CD4-positive, alpha-beta T cell treated with Interleukin-21 for 1 hour (primary cell): ENCODE measurements at places on chromosomes 1 and 21.

- DNase-seq = no peak
These were observed 49.2 kb downstream of the CASQ2 start for GRCh38 chr1:115719285-115719684.

GRCh38 chr21:33117101-33117888 is 47.4 kb downstream of the OLIG1 start:
- no peak for DNase-seq

DNA sequence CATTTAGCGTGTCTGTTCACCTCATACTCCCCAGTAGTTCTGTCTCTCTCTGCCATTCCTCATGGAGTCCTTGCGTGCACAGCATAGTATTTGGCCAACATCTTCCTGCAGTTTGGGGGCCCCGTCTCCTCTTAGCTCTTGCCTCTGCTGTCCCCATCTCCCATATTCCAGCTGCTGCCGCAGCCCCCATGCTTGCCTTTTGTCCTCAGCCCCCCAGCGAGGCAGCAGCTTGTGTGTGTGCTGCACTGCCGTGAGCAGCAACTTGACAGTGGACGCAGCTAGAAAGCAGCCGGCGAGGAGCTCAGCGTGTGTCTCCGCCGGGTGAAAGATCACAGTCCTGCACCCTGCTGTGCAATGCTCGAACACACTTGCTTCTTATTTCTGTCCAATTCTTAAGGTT is 164.2 kb upstream of the COL6A1 start:
- no peak for DNase-seq

- DNase-seq = no peak
These were observed 18.3 kb downstream of the DEGS1 start for GRCh38 chr1:224201383-224201782.

DNA sequence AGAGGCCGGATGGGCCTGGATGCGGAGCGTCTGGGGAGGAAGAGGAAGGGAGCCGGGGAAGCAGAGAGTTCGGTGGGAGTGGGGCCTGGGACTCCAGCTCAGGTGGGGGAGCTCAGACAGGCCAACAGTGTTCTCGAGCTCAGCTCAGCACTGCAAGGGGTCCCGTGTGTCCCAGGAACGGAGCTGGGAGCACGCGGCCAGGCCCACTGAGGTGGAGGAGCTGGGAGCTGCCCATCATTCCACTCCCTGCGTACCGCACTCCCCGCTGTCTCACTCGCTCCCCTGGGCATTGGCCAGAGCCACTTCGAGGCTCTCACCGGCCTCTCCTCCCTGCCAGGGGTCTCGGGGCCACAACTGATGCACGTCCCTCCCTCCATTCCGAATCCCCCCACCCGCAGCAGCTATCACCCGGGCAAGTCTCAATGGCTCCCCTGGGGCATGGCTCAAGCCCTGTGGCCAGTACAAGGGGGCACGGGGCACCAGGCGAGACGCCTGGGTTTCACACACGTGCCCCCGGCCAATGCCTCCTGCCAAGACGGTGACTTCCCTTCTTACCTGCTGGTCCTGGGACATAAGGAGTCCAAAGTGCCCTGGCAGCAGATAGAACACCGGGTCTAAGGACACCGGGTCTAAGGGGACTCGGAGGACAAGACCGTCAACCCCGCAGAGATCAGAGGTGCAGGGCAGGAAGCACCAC is 30.3 kb upstream of the COL6A2 start:
- no peak for DNase-seq

DNA sequence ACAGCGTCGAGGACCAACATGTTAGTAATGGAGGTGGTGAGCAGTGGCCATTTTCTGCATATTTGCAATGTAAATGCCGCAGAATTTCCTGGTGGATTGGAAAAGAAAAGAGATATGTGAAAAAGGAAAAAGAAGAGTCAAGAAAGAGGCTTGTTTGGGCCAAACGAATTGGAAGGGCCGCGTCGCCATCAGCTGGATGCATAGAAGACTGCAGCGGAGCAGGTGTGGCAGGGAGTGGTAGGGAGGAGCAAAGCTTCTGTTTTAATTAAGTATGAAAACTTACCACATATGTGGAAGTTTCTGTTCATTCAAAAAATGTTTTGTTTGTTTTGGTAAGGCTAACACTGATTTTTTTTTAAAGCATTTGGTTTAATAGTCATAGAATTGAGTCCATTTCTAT is 690.7 kb downstream of the NCAM2 start:
- DNase-seq = no peak

DNA sequence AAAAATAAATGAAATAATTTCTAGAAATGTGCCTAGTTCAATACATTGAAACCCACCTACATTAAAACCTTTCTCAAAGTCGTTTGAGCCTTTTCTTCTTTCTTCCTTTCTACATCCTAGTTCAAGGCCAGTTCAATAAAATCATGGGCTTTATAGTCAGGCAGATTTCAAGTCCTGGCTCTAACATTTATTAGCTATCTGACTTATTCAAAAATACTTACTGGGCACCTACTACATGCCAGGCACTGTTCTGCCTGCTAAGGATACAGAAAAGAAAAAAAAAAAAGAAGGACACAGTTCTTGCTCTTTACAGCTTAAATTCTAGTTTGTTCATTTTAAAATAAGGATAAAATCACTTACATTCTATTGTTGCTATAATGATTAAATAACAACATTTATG is 134.2 kb upstream of the FGGY start:
- no peak for DNase-seq

DNA sequence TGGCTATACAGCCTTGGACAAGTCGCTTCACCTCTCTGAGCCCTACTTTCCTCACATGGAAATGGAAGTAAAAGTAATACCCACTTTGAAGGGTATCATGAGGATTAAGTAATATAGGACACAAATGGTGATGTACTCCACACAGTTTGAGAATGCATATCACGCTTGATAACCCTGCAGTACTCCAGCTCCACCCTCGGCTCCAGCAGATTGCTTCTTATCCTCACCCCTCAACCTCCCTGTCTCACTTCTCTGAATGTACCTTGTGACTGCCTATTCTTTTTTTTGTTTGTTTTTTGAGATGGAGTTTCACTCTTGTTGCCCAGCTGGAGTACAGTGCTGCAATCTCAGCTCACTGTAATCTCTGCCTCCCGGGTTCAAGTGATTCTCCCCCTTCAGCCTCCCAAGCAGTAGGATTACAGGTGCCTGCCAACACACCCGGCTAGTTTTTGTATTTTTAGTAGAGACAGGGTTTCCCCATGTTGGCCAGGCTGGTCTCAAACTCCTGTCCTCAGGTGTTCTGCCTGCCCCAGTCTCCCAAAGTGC is 55.5 kb downstream of the LDLRAD2 start:
- DNase-seq = no peak

- no peak for DNase-seq
These were observed 26.1 kb downstream of the PKP1 start for GRCh38 chr1:201309416-201309815.

DNA sequence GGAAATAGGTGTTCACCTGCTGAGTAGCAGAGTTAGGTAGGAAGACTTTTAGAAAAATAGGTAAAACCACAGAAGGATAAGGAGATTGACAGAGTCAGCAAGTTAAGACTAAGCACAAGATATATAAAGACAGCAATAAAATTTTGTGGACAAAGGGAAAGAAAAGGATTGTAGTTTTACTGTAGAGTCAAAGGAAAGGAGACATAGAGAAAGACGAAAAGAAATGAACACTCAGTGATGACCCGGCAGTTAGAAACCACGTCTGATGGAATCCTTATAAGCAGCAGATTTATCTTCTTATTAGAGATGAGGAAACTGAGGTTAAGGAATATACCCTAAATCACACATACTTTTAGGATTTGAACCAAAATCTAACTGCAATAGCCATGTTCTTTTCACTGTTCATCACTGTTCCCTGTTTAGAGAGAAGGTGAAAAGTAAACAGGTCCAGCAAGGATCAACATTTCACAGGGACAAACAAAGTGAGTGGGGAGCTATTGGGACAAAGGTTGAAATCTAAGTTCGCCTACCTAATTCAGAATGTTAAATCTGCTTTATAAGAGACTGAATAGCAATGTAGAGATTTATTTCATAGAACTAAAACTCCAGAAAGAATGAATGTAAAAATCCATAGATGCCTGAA is 6.8 kb downstream of the FRRS1 start:
- no peak for DNase-seq

DNA sequence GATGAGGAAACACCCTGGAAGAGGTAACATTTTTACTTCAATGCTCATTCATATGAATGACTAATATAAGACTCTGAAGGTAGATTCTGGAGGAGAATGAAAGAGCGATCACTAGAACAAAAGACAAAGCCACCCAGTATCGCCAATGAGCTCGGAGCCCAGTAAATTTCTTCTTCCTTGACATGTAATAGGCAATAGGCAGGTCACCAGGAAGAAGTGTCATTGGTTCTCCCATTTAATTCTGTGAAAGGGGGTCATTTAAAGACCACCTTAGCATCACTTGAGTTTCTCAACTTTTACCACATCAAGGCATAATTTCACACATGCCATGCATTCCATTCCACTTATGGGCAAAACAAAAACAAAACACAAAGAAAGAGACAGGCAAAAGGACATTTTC is 7.9 kb downstream of the TNFSF18 start:
- no peak for DNase-seq

GRCh38 chr1:30264672-30265025 is 458.7 kb downstream of the MATN1 start:
- no peak for DNase-seq

DNA sequence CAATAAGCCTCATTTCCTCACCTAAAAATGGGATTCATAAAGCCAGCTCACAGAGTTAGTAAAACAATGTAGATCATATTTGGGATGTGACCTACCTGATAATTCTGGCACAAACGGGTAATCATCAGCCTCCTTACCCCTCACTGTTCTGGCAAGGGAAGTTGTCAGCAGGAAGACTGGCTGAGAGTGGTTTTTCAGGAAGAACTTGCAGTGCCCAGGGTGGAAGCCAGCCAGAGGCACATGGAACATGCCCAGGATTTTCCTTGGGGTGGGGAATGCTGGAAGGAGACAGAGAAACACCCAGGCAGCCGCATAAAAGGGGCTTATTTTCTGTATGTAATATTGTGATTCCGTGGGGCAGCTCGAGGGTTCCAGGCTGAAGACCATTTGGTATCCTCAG is 7.7 kb upstream of the SLC5A9 start:
- no peak for DNase-seq
